ENCODE measurements at places on chromosomes 13 and 19.

GRCh38 chr19:6894313-6894712 is 6.9 kb downstream of the ADGRE1 start:
- DNase-seq = no peak

DNA sequence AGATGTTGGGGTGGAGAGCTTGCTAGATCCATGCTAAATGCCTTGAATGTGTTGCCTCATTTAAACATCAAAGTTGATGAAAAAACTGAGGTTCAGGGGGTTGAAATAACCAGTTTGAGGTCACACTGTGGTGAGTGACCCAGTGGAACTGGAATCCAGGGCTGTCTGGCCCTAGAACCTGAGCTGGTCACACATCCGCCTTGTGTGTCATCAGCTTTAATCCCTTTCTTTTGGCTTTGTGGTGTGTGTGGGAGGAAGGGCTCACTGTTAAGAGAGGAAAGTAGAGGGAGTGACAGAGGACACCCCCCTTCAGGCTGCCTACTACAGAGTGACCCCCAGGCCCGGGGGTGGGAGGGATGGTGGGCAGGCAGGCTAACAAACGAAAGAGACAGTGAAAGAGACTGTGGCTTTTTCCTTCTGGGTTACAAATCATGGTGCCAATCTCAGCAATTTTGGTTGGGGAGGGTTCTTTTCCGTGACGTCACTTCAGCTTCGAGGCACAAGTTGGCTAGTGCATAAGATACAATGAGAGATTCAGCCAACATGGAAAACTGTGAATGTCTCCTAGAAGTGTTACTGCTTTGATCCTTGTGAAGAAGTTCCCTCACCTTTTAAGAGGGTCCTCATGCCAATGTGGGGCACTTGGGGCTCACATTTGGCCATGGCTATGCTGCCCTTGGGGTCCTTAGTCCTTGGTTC is 164.9 kb downstream of the DLEU7 start:
- no peak for DNase-seq

- DNase-seq = no peak
Measured at GRCh38 chr13:42874221-42874620, 92.8 kb downstream of the FAM216B start.

GRCh38 chr19:11921852-11922495 is 2.9 kb upstream of the ZNF700 start:
- DNase-seq = no peak

- peak; percentile 61 for DNase-seq
Measured at GRCh38 chr19:21604351-21604926, 99.0 kb downstream of the ZNF429 start.

- peak; percentile 94 for DNase-seq
Measured at GRCh38 chr19:58002384-58003173, at the start of gene ZNF606. Gene ZNF606, minus strand, starts transcription at chr19:58002820. Its CDS starts 1,501 bp downstream, at chr19:58001319.

GRCh38 chr19:29417048-29417447 is 108.7 kb upstream of the VSTM2B start:
- no peak for DNase-seq

GRCh38 chr19:18096258-18096657 is 1.3 kb upstream of the MAST3 start:
- no peak for DNase-seq

DNA sequence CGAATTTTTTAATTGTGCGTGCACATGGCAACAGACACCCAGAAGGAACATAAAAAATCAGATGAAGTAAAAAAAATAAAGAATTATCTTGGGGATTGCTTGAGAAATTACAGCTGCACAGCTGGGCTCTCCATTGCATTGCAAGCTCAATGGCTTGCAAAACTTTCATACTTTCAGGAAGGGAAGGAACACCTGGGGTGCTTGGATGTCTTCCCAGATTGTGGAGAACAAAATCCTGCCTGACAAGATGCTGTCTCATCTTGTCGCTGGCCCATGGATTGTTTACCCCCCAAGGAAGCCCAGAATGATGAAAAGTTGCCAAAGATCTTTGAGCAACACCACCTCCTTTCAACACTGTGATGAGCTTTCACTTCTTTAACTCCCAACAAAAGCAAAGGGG is 11.0 kb upstream of the CASP14 start:
- DNase-seq = peak; percentile 79

DNA sequence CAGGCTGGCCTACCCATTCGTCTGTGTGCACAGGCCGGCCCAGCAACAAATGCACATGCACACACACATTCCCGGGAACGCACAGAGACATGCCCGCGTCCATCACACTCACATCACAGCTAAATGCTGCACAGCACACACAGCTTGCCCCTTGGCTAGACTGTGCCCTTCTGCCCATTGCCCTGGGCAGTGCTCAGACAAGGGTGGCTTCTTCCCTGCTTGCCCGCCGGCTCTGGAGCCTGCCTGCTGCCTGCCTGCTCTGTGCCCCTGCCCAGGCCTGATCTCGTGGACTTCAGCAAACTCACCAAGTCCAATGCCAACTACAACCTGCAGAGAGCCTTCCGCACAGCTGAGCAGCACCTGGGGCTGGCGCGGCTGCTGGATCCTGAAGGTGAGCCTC is 30.4 kb downstream of the SPTBN4 start:
- DNase-seq = no peak

GRCh38 chr13:43876366-43876765 is 3.2 kb downstream of the CCDC122 start:
- DNase-seq = no peak

DNA sequence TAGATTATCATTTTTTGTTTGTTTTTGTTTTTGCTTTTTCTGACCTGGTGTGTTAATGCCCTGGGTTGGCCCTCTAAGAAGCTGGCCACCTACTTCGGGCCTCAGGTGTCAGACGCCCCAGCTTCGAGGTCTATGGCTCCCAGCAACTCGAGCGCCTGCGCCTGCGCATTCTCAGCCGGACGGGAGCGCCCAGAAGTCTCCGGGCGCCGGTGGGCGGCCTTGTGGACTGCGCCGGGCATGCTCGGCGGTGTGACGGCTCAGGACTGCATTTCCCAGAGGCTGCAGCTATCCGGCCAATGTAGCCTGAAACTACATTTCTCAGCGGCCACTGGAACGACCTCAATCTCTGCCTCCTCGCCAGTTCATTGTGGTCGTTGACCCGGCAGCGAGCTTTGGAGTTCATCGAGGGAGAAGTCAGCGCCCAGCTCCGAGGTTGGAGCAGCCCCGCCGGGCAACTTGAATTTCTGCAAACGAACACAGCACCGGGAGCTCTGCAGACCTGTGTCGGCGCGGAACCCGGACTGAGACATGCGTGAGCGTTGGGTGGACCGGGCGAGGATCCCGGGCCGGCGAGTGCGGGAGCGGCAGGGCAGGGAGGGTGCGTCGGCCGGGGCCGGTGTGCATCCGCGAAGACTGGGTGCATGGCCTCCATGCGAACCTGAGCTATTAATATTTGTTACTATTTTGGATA is at the start of gene ZNF30:
ZNF30 (plus strand) TSS at position 219 of the 691 bp plus-strand sequence. CDS start 3,045 bp downstream, outside the sequence.
- peak; percentile 94 for DNase-seq

DNA sequence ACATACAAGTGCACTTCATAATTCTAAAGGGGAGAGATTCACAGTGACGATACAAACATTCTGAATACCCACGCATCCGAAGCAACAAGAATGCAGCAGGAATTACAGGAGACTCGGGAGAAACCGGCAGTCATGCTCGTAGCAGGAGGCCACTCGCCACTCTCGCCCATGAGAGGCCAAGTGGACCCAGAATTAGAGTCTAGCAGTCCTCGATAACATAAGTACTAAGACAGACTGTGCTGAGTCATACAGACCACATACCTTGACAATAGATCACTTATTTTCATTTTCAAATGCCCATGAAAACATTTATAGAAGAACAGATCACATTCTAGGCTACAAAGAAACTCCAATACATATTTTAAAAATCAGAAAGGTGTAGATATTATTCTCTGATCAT is 299.1 kb upstream of the TSHZ3 start:
- DNase-seq = no peak

- DNase-seq = no peak
Measured at GRCh38 chr19:33629826-33630375, 8.1 kb downstream of the CHST8 start.

- DNase-seq = no peak
Measured at GRCh38 chr19:18346091-18346490, 5.7 kb downstream of the PGPEP1 start.

DNA sequence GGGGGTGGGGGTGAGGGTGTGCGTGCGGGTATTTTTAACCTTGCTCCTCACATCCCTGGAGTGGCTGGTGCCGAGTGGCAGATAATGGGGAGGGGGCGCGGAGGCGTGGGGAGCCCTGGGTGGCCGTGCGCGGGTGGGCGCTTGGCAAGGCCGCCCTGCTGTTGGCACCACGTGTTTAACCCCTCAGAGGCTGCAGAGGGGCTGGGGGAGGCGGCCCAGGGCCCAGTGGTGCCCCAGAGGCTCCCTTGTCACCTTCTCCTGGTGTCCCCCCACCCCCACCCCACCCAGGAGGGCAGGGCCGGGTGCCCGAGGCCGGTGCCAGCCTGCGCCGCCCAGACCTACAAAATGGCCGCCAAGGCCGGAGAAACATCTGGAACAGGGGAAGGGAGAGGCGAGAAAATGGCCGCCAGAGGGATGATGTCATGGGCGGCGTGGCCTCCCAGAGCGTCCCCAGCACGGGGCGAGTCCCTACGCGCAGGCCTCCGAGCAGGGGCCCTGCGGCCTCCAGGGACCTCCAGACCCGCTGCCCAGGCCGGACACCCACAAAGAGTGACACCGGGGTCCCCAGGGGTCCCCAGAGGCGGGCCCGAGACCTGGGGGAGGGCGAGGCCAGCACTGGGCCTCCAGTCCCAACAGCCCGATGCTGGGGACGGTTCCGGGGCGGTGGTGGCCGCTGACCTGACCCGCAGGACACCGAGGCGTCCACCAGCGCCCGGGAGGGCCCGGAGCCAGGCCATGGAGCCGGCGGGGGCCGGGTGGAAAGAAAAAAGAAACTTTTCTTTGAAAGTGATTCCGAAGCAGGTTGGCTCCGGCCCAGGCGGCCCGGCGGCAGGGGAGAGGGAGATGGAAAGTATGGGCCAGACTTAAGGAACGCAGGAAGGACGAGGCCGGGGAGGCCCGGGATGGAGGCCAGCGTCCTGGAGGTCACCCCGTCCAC is 38.2 kb downstream of the NFIC start:
- peak; percentile 92 for DNase-seq

GRCh38 chr19:46911456-46911855 is 50.7 kb downstream of the ARHGAP35 start:
- DNase-seq = no peak

DNA sequence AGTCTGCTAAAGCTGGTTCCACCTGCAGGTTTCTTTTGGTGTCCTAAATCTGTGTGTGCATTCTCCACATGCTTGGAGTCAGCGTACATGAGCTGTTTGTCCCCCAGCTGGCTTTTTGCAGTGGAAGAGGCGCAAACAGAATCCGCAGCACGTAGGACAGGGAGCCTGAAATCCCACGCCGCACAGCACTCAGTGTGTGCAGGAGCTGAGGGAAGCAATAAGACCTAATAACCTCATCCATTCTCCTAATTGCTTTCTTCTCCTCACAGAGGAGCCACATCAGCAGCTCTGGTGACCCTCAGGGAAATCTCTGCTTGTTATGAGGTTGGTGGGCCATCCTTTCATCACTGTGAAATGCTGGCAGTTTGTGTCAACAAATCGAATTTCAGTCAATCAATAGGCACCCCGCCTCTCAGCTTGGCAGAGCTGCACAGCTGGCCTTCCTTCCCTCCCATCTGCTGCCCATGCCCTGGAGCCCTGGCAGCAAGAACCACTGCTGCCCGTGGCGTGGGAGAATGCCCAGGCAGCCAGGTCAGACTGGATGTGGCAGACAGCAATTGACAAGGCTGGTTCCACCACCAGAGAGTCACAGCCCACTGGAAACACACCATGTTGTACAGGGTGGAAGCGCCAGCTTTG is 136.7 kb downstream of the ZDHHC20 start:
- DNase-seq = no peak

DNA sequence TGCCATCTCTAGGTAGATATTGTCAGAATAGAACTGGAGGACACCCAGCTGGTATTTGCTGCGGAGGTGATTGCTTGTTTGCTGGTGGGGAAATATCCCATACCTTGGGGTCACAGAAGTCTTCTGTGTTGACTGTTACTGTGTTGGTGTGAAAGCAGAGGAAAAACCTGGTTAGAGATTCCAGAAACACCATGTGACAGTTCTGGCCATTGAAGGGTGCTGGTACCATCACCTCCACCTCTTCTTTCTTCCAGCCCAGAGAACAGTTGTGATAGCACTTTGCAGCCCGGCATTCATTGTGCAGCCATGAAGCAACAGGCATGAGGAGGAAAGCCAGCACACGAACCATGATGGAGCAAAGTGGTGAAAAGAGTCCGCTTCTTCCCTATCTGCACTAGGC is 4.9 kb upstream of the LHFPL6 start:
- no peak for DNase-seq
